IPS-NIHi11 (cell line): ENCODE measurements at places on chromosomes 11 and 22.

- DNase-seq = no peak
Measured at GRCh38 chr11:27837895-27838563, 137.8 kb upstream of the BDNF start.

DNA sequence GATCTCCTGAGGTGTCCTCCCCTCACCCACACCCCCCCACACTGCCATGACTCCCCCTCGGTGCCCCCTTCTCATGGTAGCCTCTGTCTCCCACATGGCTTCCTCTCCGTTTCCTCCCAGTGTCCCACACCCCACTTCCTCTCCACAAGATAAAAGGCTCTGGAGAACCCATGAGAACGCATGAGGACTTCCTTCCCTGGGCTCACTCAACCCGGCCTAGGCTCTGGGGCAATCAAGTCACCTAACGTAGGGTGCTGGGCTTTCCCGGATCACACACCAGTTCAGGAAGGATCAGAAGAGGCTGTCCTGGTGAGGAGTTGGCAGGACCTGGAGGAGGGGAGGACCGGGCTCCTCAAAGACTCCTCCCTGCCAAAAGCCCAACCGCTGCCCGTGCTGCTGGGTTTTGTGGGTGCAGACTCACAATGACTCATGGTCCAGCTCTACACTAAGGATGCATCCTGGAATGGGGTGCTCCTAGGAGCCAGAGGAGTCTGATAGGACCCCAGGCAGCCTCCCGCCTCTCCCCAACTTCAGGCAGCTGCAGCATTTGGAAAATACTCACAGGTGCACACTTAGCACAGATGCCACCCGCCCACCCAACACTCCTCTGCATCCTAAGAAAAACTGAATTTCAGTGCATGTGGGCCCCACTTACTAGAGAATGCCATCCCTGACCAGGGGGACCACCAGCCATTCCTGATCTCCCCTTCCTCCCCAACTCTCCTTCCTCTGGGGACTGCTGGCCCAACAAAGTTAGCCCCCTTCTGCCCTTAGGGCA, 21.0 kb downstream of the SLC22A12 start:
- no peak for DNase-seq

GRCh38 chr11:70387564-70387963, 10.8 kb upstream of the CTTN start:
- no peak for DNase-seq

DNA sequence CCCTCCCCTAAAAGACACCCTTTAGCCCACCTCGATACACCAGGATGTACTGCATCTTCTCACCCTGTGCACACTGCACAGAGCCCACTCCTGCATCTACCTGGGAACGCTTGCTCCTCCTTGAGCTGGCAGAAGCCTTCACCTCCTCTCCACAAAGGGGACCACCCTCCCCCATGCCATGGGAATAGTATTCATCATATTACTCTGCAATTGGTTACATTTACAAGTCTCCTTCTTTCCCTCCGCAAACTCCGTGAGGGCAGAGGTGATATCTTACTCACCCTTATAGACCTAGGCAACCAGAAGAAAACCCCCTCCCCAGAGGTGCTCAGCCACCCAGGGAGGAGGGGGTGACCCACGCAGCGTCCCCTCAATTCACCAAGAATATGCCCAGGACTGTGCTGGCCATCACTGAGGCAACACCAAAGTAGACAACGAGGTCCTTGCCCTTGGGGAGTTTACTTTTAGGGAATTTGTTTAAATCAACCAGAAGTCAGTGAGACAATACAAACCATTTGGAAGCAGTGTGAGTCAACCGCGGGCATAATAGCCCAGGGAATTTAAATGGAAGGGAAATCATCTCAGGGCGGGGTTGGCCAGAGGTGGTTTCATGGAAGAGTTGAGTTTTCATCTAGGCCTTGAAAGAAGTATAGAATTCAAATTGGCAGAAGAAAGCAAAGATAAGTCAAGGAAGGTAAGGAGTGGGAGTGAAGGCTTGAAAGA, 214.5 kb downstream of the BARX2 start:
- DNase-seq = no peak

DNA sequence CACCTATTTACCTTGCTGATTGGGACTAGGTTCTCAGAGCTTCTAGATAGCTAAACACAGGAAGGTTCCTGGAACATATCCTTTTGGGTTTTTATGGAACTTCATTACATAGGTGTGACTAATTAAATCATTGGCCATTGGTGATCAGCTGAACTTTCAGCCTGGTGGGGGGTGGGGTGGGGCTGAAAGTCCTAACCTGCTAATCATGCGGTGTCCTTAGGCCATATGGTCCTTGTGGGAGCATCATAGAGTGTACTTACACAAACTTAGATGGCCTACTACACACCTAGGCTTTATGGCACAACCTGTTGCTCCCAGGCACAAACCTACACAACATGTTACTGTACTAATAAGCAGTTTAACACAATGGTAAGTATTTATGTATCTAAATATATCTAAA, 8.6 kb upstream of the SELENOH start:
- no peak for DNase-seq

DNA sequence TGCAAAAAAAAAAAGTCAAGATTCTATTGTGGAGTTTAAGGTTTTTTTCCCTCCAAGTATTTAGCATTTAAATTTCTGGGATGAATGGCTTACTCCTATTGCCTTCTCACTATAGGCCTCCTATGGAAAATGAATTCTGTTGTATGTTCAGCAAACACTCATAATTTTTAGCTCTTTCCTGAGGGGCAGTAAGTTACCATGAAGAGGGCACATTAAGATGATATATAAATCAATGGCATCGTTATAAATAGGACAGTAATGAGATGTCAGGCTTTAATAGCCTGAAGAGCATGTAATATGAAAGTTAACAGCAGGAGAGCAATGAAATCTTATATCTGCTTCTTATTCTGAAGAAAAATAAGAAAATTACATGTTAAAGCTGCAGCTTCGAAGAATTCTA, 32.9 kb downstream of the C11orf87 start:
- no peak for DNase-seq

- peak; percentile 67 for DNase-seq
Measured at GRCh38 chr11:131246663-131247062, 123.8 kb upstream of the NTM start.

DNA sequence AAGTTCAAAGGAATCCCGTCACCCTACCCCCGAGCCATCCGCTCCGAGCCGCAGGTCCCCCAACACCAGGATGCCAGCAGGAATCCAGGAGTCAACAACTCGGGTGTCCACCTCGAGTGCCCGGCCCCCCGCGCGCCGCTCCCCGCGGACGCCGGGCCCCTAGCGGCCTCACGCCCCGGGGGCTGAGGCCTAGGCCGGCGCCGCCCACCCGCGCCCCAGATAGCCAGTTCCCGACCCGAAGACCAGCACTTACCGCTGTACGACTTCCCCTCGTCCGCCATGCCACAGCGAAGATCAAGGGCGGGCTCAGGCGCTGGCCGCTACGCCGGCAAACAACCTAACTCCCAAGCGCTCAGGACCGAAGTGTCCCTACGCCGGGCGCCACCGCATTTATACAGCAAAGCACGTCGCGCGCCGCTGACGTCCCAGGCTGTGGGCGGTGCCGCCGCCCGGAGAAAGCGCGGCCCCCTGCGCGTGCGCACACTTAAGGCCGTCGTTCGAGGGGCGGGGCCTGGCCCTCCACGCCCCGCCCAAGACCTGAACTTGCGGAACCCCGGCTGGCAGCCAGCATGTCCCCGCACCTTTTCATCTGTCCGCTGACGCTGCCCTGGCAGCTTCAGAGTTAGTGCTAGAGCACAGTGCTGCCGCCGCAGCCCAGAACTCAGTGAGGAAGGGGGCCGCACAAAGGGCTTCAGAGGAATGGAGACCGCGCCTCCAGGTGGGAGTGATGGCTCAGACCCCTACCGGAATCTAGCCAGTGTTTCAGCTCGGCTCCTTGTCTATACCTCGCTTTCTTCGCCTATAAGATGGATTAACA, at the start of gene NXF1:
Gene NXF1 (minus strand): TSS at position 365 of the 817 bp plus-strand sequence. CDS start 84 bp downstream, at position 281.
- peak; percentile 98 for DNase-seq

DNA sequence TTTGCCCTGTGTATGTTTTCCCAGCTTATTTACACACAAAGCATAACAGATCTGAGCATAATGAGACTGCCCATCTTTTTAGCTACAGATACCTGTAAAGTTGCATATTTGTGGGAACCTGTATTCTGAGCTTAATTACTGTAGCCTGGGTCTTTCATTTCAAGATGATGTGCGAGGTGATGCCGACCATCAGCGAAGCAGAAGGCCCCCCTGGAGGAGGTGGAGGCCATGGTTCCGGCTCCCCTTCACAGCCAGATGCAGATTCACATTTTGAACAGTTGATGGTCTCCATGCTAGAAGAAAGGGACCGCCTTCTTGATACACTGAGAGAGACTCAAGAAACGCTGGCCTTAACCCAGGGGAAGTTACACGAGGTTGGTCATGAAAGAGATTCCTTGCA, 1.5 kb downstream of the PPFIA1 start:
- DNase-seq = no peak
